ENCODE measurements at places on chromosomes 4 and X.

DNA sequence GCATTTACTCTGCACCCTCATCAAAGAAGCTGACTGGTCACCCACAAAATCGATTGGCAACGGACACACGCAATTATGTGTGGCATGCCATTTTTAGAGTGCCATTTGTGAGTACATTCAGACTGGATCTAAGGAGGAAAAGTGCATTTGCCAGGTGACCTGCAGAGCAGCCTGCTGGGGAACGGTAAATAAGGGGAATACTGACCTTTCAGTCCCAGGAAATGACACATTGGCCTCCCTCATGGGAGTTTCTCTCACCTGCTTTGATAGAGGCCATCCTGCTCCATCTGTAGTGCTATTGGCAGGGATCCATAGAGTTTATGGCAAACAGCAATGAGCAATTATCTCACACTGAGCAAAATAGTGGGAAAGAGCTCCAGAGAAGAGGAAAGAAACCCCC, 127.8 kb downstream of the DDX53 start:
- DNase-seq = no peak

DNA sequence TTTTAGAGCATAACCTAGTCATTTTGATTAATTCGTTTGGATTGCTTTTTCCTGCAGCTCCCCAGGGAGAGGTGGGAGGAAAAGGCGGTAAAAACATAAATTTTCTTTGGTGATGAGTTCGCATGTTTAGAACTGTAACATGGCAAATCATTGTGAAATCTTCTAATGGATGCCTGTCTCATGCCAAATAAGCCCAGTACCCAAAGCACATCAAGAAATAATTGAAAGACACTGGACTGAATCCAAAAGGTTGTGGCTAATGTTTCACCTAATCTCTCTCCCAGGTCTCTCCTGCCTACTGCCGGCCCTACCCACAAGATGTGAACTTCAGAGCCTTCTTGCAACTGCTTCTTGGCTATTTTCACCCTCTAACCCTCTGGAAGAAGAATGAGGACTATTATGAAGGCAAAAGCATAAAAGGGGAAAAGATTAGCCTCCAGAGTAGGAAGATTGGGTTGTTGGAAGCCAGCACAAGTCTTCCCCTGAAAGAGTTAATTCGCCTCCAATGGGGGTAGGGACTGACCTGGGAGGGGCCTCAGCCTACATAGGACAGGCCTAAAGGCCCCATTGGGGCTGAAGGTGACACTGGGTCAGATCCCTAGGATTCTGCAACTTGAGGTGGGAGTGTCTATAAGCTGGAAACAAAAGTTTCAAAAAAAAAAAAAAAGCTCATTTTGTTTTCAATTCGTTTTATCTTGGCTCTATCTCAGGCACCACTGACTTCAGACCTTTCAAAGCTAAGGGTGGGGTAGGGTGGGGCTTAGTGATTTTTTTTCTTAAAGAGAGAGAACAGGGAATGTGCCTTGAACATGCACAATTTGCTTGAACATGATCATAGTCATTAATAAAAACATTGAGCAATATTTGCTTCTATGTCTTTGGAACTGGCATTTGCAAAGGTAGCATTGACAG, 278.6 kb upstream of the KLF3 start:
- DNase-seq = no peak

GRCh38 chr4:145501051-145501660, 19.5 kb downstream of the SMAD1 start:
- DNase-seq = no peak

GRCh38 chrX:41314204-41314603, 19.8 kb upstream of the DDX3X start:
- no peak for DNase-seq

DNA sequence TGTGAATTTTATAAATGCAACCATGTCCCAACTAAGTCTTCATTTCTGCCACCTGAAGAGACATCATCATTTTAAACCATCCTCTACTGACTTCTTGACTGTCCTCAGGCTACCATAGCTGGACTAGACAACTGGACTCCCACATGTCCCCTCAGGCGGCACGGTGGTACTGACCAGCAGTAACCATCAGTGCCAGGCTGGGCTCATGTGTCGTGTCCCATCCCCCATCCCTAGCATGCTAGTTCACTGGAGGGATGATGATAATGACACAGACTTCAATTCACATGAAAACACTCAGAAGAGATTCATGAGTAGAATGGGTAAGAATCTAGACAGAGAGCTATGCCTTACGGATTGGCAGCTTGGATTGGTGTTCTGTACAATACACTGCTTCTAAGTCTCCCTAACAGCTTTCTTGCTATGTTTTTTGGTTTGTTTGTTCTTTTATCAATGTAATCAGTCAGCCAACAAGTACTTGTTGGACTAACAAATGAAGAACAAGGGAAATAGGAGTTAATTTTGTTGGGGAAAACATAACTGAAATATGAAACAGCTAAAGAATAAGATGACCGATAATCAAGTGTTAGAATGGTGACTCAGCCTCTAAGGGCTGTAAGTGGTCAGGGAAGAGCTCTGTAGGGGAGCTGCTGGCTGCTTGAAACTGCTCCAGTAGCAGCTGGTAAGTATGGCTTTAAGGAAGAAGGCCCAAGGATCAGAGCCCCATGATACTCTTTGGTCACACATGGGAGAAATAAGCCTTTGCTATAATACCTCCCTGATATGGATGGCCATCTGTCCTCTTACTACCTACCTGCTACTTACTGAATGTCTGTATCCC, 10.3 kb downstream of the ZDHHC9 start:
- DNase-seq = no peak

Data from ELF-1 (cell line).